ENCODE measurements at places on chromosomes 16 and 17.

- peak; percentile 7 for DNase-seq
Observed at GRCh38 chr16:69435977-69436820, 11.8 kb downstream of the CYB5B start.

- no peak for DNase-seq
Observed at GRCh38 chr17:29155227-29155965, 24.8 kb downstream of the MYO18A start.

DNA sequence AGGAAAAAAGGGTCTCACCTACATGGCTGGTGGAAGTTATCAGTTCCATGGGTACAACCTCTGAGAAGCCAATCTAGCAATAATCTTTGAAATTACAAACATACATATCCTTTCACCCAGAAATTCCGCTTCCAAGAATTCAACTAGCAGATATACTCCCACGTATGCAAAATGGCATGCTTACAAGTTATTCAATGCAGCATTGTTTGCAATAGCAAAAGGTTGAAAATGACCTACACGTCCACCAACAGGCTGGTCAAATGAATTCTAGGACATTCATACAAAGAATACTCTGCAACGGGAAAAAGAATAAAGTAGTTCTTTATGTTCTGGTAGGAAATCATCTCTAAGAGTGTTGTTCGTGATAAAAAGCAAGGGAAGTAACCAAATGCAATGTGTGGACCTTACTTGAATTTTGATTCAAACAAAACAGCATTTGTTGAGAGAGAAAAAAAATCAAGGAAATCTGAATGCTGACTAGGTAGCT, 63.7 kb upstream of the NLK start:
- no peak for DNase-seq

DNA sequence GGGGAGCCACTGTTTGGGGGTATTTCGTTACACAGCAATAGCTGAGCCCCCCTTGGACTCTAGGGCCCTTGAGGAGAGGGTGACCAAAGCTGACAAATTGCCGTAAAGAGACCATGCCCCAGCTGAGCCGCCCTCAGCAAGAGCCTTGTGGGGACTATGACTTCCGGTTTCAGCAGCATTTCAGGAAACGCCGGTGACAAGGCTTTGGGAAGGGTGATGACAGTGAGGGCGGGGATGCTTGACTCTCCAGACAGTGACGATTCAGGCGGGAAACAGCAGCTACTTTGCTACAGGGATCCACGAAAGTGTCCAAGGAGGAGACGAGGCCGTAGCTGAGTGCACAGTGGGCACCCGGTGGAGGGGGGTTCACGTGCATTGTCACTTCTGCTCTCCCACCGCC, 360.8 kb downstream of the C16orf95 start:
- DNase-seq: no peak

DNA sequence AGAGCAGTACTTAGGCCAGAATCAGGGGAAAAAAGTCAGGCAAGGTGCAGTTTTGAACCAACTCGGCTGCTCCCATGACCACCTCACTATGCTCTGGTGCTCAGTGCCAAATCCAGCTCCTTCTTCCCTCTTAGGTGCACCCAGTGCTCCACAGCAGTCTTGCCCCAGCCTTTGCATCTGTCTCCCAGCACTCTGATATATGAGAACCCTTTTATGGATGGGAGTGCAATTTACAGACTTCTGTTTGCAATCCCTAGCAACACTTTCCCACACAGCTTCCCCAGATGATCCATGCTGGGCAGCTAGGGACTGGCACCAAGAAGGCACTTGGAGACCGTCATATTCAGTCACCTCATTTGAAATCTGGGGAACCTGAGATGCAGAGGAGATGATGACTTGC, 267.9 kb upstream of the CCL2 start:
- no peak for DNase-seq

GRCh38 chr17:38738007-38738662, 8.0 kb downstream of the CISD3 start:
- no peak for DNase-seq

- no peak for DNase-seq
Observed at GRCh38 chr17:28657756-28658155, 4.0 kb downstream of the SDF2 start.

GRCh38 chr17:29726715-29727252, 104.1 kb upstream of the CORO6 start:
- DNase-seq: peak; percentile 85

DNA sequence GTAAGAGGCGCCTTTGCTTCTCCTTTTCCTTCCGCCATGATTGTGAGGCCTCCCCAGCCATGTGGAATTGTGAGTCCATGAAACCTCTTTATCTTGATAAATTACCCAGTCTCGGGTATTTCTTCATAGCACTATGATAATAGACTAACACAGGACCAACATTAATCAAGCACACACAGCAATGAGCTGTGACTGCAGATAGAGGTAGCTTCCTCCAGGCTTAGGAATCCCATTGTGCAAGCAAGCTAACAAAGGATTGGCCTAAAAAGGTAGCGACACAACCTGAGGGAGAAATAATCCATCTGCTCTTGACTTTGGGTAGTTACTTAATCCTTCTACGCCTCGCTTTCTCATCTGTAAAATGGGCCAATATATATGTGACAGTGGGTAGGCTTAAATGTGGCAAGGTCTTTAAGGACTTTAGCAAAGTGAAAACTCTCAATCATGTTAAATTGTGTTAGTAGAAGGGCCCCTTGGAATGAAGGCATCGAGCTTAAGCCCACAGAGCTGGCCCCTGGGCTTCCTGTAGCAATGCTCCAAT, 393.6 kb downstream of the SOX9 start:
- no peak for DNase-seq

DNA sequence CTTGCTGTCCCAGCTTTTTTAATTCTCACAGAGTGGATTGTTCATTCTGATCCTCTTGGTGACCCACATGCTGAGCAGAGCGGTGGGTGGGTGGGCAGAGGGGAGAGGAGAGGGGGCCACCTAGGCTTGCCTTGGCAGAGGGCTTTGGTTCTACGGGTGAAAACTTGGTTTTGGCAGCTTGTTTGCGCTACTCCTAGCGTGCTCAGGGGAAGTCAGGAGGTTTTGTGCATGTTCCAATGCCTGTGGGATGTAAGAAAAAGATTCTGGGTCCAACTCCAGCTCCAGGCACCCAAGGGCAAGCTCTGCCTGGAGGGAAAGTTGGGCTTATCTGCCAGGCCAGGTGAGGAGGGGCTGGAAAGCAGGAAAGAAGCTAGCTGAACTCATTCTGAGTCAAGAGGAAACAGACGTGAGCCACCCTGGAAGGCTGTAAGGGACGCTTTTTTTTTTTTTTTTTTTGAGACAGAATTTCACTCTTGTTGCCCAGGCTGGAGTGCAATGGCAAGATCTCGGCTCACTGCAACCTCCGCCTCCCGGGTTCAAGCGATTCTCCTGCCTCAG, 169.1 kb downstream of the WSCD1 start:
- no peak for DNase-seq

- DNase-seq: peak; percentile 93
Observed at GRCh38 chr16:56888806-56889205, 23.8 kb downstream of the SLC12A3 start.

- DNase-seq: no peak
Observed at GRCh38 chr17:32259586-32259985, 6.0 kb upstream of the RHBDL3 start.

DNA sequence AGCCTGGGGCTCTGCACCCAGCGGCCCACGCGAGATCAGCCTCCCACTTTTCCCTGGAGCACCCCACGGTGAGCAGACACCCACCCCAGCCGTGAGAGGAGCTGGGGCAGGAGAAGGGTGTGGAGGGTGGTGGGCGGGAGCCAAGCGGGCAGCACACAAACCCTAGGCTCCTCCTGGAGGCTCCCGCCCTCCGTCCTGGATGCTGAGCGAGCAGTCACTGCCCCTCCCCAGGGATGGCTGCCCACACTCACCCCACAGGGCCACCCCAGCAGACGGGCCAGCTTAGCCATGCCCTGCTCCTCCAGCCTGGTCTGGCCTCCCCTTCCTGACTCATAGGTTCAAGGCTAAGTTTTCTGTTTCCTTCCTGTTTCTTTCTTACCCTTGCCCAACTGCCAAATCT, 15.7 kb upstream of the ABCC3 start:
- no peak for DNase-seq

DNA sequence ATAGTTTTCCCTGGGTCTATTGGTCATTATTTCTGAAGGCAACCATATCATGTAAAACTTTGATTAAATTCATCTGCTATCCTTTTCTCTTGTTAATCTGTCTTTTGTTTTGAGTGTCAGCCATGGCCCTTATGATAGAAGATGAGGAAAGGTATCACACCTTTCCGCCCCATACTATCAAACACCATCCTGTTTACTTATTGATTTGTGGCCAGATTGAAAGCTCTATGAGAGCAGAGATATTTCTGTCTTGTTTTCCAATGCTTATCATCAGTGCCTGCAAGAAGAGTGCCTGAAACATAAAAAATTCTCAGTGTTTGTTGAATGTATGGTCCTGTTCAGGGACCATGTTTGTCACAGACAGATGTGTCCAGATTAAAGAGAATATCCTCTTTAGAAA, 22.6 kb upstream of the DHX8 start:
- DNase-seq: no peak

DNA sequence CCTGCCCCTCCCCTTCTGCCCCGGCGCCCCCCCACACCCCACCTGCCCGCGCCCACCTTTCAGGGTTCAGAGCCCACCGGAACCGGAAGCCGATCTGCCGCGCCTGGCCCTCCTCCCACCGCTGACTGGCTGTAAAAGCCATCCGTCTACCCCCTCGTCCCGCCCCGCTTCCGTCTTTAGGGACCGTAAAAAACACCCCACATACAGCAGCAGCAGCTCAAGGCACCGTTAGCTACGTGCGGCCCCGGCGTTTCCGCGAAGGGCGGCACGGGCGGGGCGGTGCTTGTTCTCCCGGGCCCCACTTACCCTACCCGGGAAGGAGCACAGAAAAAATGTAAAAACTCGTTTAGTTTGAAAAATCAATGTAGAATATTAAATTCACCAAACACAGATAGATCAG, at the start of gene MRPL28:
MRPL28 (minus strand) TSS at position 96 of the 400 bp plus-strand sequence. CDS start 320 bp downstream, outside the sequence.
- DNase-seq: peak; percentile 96

DNA sequence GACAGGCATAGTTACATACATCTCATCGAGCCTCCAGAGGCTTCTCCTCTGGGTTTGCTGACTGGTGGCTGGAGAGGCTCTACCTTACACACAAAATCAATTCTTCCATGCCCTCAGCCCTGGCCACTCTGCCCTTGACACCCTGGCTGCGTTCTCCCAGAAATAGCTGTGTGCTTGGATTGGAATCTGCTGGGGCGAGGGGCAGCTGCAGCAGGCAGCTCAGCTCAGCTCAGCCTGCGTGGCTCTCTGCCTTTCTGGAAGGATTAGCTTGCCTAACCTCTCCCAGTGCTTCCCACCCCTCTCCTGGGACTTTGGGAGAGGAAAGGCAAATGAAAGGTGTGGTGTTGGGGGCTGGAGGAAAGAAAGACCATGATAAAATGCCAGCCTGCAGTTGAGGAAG, 216.1 kb downstream of the ENGASE start:
- DNase-seq: no peak

- no peak for DNase-seq
Observed at GRCh38 chr16:89074803-89075688, 18.6 kb upstream of the ACSF3 start.

- no peak for DNase-seq
Observed at GRCh38 chr17:10278218-10278617, 79.8 kb upstream of the GAS7 start.

GRCh38 chr17:77916703-77917481, 41.6 kb upstream of the TNRC6C start:
- peak; percentile 81 for DNase-seq

- peak; percentile 50 for DNase-seq
Observed at GRCh38 chr17:39462631-39463375, 1.5 kb downstream of the CDK12 start.

- peak; percentile 91 for DNase-seq
Observed at GRCh38 chr17:75289832-75290337, 652 bp upstream of the SLC25A19 start.

- DNase-seq: no peak
Observed at GRCh38 chr17:45171338-45172231, 9.9 kb downstream of the HEXIM2 start.

DNA sequence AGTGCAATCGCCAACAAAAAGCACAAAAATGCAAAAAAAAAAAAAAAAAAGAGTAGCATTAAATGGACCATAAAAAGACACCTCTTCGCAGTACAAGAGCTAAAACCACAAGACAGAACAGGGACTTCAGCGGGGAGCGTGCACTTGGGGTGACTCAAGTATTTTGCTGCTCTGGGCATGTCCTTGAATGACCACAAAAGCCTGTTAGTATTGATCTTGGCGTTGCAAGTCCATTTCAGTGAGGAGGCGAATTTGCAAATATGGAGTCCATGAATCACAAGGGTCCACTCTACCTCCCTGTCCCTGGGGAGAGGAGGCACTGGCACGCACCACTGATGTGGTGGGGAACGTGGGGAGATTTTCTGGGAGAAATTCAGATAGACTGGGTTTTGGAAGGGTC, 78.9 kb downstream of the CNGB1 start:
- no peak for DNase-seq

GRCh38 chr16:21663889-21664647, at the start of gene OTOA:
Gene OTOA (plus strand): TSS chr16:21663968. CDS start chr16:21678515, 14,547 bp downstream.
- no peak for DNase-seq

DNA sequence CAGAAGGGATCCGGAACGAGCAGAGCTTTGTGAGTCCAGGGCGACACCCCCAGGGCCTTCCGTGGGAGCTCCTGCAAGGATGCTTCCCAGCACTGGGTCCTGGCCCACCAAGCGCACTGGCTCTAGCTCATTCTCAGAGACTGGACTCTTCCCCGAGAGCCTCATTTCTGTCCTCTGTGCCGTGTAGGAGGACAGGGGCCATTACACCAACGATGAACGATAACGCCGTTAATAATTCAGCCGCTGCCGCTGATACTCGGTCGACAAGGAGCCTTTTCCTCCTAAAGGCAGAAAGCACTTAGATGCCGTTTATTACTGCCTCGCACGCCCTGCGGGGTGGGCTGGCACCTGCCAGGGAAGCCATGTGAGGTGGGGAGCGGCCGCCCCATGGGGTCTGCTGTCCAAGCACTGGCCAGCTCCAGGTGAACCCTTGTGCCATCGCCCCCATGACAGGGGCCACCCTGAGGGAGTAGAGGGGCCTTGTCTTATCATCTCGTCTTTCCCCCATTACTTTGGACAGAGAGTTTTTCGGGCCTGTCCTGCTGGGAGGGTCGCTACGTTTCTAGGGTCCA, 33.5 kb downstream of the TBC1D16 start:
- no peak for DNase-seq

- no peak for DNase-seq
Observed at GRCh38 chr17:79017546-79018369, 6.2 kb upstream of the C1QTNF1 start.

DNA sequence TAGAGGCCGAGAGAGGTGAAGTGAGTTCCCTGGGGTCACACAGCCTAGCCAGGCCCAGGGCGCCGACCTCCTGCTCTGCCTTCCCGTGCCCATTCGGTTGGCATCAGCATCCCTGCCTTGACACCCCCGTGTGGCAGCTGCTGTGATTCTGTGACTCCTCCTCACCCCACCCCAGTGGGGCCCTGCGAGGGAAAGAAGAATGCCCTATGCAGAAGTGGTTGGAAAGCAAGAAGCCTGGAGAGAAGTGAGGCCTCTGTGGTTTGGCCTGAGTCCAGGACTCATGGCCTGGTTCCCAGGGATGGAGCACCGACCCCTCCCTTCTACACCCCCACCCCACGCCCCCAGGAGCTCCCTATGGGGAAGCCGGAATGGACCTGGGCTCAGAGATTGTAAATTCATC, 296.2 kb downstream of the SEC14L1 start:
- DNase-seq: peak; percentile 51

GRCh38 chr16:1706386-1707192, 594 bp downstream of the MAPK8IP3 start:
- peak; percentile 63 for DNase-seq

- no peak for DNase-seq
Observed at GRCh38 chr17:7888184-7888920, at the start of gene CHD3. Gene CHD3 (plus strand): TSS chr17:7888789. CDS start chr17:7889001, 212 bp downstream.

GRCh38 chr17:60155427-60155814, 5.6 kb downstream of the CA4 start:
- no peak for DNase-seq

Data from OCI-LY7 (cell line).